H7 (cell line): ENCODE measurements at places on chromosomes 7 and 10. TPM values are rescaled to one million over a fixed set of nuclear protein-coding genes. Genes with fewer than 3 reads are reported as not detected.

Gene OR6V1
- total RNA-seq = not detected in 2 replicates

Gene GRID1
- 0.22 and 0.31 TPM in 2 replicates for total RNA-seq

Gene UMAD1
- 13.4 and 15.0 TPM in 2 replicates for total RNA-seq

Gene PAPSS2
- 25.3 and 25.8 TPM in 2 replicates for total RNA-seq

Gene TFEC
- not detected in 2 replicates for total RNA-seq

Gene ARMC3
- 0.59 and 0.70 TPM in 2 replicates for total RNA-seq

Gene MBLAC1
- total RNA-seq = 1.1 and 3.5 TPM in 2 replicates

Gene TBX20
- total RNA-seq = 0.30 and 0.69 TPM in 2 replicates

Gene GSTO2
- 15.2 and 20.6 TPM in 2 replicates for total RNA-seq

Gene FEZF1
- total RNA-seq = 2.1 and 5.0 TPM in 2 replicates

Gene CLRN3
- not detected in 2 replicates for total RNA-seq

Gene ZNF775
- total RNA-seq = 44.2 and 56.7 TPM in 2 replicates

Gene PKD1L1
- 0.07 and 0.15 TPM in 2 replicates for total RNA-seq

Gene NME8
- 2.7 TPM in 1 of 2 replicates, not detected in the other for total RNA-seq
